H4 (cell line): ENCODE measurements at places on chromosomes 7 and 10. TPM values are rescaled to one million over a fixed set of nuclear protein-coding genes. Genes with fewer than 3 reads are reported as not detected.

GRCh38 chr7:44883961-44884620 is 1.2 kb downstream of the PURB start:
- no peak for DNase-seq

- no peak for DNase-seq
Observed at GRCh38 chr7:11612737-11613136, 219.3 kb downstream of the THSD7A start.

DNA sequence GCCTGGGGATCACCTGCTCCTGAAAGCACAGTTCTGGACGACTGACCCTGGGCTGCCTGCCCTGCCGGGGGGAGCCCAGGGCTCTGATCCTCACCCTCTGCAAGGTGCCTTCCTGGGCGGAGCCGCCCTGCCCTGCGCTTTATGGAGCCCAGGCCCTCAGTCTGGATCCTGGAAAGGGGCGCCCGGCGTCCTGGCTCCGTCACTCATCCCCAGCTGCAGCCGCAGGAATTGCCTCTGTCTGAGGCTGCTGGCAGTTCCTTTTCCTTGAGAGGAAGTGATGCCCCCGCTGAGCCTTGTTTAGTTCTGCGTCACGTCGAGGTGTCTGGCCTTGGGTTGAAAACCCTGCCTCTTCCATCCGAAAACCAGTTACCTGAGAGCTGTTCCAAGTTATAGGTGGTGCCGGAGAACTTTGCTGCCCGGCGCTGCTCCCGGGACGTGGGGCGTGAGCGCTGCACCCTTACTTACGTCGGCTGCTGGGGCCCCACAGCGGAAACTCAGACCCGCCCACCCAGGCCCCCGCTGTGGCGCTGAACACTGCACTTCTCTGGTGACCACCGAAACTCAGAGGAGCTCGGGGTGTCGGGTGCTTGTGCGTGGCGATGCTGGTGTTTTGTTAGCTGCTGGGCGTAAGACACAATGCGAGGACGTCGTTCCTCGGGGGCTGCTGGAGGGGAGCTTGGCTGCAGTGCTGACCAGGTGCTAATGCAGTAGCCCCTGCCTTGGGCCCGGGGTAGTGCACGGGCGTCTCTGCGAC is 5.4 kb downstream of the MAFK start:
- DNase-seq, result no peak

GRCh38 chr10:70769121-70769520 is 16.1 kb downstream of the TBATA start:
- no peak for DNase-seq

ANKRD1 gene
- total RNA-seq, result 5.8 and 6.0 TPM in 2 replicates

CYP3A5 gene
- not detected in 2 replicates for total RNA-seq

PDLIM1 gene
- total RNA-seq, result 25.0 and 42.5 TPM in 2 replicates

SSC4D gene
- total RNA-seq, result 1.6 and 2.0 TPM in 2 replicates

SLC26A3 gene
- not detected in 2 replicates for total RNA-seq
